ENCODE measurements at places on chromosomes 2 and 18.
A peak's percentile ranks its signal among the peaks of the same experiment; 100 is the strongest.

DNA sequence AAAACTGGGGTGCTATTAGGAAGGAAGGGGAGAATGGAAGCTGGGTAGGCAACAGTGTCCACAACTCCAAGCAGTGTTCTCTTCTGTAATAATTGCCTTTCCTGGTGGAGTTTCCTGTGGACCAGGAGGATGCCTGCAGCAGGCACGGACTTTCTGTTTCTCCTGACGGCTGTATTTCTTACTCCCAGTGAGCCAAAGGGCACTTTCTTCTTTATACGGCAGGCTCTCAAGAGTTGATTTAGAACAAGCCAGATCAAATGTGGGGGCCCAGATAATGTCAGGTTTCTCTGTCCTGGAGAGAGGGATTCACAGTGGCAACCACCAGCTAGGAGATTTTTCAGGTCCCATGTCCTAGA lies 13.0 kb upstream of the PROC start:
- no peak overlapping the region for H3K27ac ChIP-seq
- no peak for DNase-seq
- no peaks in the 10 kb centered on the region for H3K36me3 ChIP-seq
- no peak overlapping the region for H3K4me3 ChIP-seq
- no peaks in the 10 kb centered on the region for H3K27me3 ChIP-seq

DNA sequence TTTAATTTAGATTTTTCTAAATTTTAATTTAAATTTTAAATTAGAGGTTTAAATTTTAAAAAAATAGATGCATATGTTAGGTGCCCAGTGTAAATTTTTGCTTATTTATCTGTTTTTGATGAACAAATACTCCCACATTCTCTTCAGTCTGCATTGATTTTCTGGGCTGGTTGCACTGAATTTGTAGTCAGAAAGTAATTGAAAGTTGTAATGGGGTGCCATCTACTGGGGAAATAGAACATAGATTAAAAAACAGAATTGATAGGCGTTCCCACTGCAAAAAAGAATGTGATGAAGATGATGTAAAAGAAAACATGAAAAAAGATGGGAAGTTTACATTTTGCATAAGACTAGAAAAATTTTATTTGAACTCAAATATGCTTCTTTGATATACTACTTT lies 51.7 kb upstream of the CCDC85A start:
- H3K36me3 ChIP-seq, result no peaks in the 10 kb centered on the region
- no peak overlapping the region for H3K4me3 ChIP-seq
- no peak for DNase-seq
- no peaks in the 10 kb centered on the region for H3K27me3 ChIP-seq

DNA sequence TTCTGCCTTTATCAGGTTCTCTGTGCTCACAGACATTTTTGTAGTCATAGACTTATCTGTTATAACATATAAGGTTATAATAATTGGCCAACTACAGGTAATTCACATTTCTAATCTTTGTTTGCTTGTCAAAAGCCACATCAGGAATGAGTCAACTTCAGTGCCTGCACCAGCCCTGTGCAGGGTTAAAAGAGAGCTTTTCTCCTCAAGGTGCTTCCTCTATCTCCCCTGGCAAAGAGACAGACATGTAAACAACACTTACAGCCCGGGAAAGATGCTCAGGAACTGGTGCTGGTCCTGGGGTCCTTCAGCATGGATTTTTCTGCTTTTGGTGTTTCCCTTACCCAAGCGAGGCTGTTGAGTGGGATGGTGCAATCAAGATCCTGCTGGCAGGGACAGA lies 7.7 kb upstream of the EHD3 start:
- H3K4me1 ChIP-seq, result no peaks in the 10 kb centered on the region
- H3K4me3 ChIP-seq, result no peak overlapping the region
- H3K27ac ChIP-seq, result peak overlapping the region; percentile 54
- no peaks in the 10 kb centered on the region for H3K36me3 ChIP-seq

- H3K27me3 ChIP-seq, result no peaks in the 10 kb centered on the region
- H3K36me3 ChIP-seq, result no peaks in the 10 kb centered on the region
- H3K27ac ChIP-seq, result no peak overlapping the region
- no peaks in the 10 kb centered on the region for H3K4me1 ChIP-seq
- no peak overlapping the region for H3K4me3 ChIP-seq
Observed at GRCh38 chr18:70276416-70277191, 12.2 kb upstream of the SOCS6 start.

DNA sequence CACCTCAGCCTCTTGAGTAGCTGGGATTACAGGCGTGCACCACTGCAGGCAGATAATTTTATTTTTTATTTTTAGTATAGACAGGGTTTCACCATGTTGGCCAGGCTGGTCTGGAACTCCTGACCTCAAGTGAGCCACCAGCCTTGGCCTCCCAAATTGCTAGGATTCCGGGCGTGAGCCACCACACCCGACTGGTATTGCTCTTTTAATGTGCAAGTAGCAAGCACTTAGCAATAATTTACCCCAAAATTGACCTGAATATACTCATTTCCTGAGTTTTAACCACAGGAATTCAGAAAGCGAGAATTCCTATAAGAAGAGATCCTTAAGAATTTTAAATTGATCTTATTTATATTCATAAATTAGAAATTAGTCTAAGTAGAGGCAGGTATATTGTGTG lies 169.1 kb downstream of the CDH2 start:
- no peak overlapping the region for H3K27ac ChIP-seq
- H3K36me3 ChIP-seq, result no peaks in the 10 kb centered on the region
- no peak for DNase-seq
- H3K4me1 ChIP-seq, result no peaks in the 10 kb centered on the region

DNA sequence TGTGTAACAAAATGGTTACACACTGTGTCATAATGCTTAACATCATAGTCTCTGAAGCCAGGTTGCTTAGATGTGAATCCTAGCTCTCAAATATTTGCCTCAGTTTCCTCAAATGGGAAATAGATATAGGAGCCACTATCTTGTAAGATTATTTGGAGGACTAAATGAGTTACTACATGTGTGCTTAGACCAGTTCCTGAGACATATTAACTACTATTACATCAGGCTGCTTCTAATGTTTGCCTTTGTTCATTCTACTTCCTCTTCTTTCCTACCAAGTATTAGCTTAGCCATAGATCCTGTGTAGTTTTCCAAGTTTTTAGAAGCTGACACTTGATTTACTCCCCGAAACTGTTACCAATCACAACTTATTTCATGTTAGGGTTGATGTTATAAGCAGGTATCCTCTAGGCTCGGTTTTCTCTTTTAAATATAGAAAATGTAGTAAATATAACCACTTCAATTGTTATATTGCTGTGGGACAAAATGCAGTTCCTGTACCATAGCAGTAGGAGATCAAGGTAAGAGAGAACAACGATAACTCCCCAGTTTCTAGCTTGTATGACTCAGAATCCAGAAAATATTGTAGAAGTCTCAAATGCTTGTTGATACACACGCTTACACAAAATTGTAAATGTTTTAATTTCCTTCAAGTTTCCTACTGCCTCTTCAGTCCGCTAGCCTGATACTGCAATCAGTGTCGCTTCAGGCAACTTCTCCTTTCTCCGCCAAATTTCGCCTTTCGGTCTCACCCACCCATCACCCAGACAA lies 751 bp upstream of the DNAJC10 start:
- H3K4me1 ChIP-seq, result no peaks in the 10 kb centered on the region
- peak overlapping the region; percentile 71 for H3K4me3 ChIP-seq
- peak overlapping the region; percentile 82 for H3K27ac ChIP-seq
- no peaks in the 10 kb centered on the region for H3K27me3 ChIP-seq
- H3K36me3 ChIP-seq, result no peaks in the 10 kb centered on the region
- no peak for DNase-seq

- no peaks in the 10 kb centered on the region for H3K4me1 ChIP-seq
- no peak overlapping the region for H3K4me3 ChIP-seq
- H3K27ac ChIP-seq, result no peak overlapping the region
- no peaks in the 10 kb centered on the region for H3K27me3 ChIP-seq
Observed at GRCh38 chr18:79518028-79518682, 122.4 kb downstream of the NFATC1 start.

- H3K27ac ChIP-seq, result no peak overlapping the region
- no peak overlapping the region for H3K4me3 ChIP-seq
- H3K36me3 ChIP-seq, result no peaks in the 10 kb centered on the region
- H3K4me1 ChIP-seq, result no peaks in the 10 kb centered on the region
- DNase-seq, result no peak
- H3K27me3 ChIP-seq, result no peaks in the 10 kb centered on the region
Observed at GRCh38 chr2:100151310-100151709, 8.9 kb upstream of the AFF3 start.

DNA sequence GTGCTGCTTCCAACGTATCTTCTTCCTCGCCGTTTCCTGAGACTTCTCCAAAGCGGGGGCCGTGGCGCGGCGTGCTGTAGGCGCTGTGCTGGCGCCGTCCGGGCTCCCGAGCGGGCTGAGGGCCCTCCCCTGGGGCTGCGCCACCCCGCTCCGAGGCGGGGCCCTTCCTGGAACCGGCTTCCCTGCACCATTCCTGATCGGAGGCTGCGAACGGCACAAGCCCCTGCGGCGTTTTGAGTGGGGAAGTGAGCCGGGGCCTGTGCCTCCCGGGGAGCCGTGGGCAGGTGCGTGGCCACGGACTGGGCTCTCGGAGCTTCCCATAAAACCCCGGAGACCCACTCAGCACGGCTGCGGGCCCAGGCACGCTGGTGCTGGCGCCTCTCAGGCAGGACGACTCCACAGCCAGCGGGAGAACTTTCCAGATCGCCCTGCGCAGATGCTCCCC lies 74.7 kb downstream of the PSMG2 start:
- no peak for DNase-seq
- H3K27ac ChIP-seq, result no peak overlapping the region
- no peaks in the 10 kb centered on the region for H3K36me3 ChIP-seq
- H3K4me3 ChIP-seq, result no peak overlapping the region

- no peaks in the 10 kb centered on the region for H3K36me3 ChIP-seq
- H3K4me1 ChIP-seq, result no peaks in the 10 kb centered on the region
- no peak for DNase-seq
- no peak overlapping the region for H3K4me3 ChIP-seq
Observed at GRCh38 chr2:197145471-197146056, 165.0 kb downstream of the ANKRD44 start.

GRCh38 chr18:11425211-11425610 lies 184.2 kb upstream of the SLC35G4 start:
- H3K4me1 ChIP-seq, result no peaks in the 10 kb centered on the region
- no peaks in the 10 kb centered on the region for H3K36me3 ChIP-seq

- no peaks in the 10 kb centered on the region for H3K36me3 ChIP-seq
- no peaks in the 10 kb centered on the region for H3K4me1 ChIP-seq
- H3K27ac ChIP-seq, result no peak overlapping the region
- DNase-seq, result no peak
Observed at GRCh38 chr2:120945832-120946499, 210.3 kb downstream of the GLI2 start.

GRCh38 chr2:58101500-58101899 lies 54.9 kb downstream of the VRK2 start:
- no peak overlapping the region for H3K27ac ChIP-seq
- H3K4me3 ChIP-seq, result no peak overlapping the region
- no peaks in the 10 kb centered on the region for H3K4me1 ChIP-seq
- no peak for DNase-seq
- no peaks in the 10 kb centered on the region for H3K36me3 ChIP-seq

DNA sequence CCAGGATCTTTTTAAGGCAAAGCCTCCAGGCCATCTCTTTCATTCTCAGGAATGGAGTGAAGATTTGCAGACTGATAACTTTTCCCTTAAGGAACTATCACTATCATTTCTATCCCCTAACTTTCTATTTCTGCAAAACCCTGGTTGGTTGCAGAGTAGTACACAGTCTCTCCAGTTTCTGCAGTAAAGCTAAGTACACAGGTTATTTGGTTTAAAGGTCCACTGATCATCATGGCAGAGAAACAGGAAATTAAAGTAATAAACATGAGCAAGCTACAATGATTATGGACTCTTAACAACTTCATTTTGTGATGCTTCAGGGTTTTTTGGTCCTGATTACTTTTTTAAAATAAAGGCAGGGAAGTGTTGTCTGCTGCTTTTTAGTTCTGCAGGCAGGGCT lies 890.0 kb upstream of the DDX18 start:
- H3K27ac ChIP-seq, result no peak overlapping the region
- H3K4me1 ChIP-seq, result no peaks in the 10 kb centered on the region
- DNase-seq, result no peak
- H3K36me3 ChIP-seq, result no peaks in the 10 kb centered on the region
- H3K27me3 ChIP-seq, result no peaks in the 10 kb centered on the region
